ENCODE measurements at places on chromosomes 12 and 14.

- no peak for DNase-seq
Observed at GRCh38 chr12:75471902-75472890, 8.4 kb upstream of the GLIPR1 start.

- no peak for DNase-seq
Observed at GRCh38 chr14:69827560-69827959, 30.5 kb upstream of the SLC10A1 start.

- no peak for DNase-seq
Observed at GRCh38 chr12:63994704-63995103, 150.2 kb downstream of the SRGAP1 start.

DNA sequence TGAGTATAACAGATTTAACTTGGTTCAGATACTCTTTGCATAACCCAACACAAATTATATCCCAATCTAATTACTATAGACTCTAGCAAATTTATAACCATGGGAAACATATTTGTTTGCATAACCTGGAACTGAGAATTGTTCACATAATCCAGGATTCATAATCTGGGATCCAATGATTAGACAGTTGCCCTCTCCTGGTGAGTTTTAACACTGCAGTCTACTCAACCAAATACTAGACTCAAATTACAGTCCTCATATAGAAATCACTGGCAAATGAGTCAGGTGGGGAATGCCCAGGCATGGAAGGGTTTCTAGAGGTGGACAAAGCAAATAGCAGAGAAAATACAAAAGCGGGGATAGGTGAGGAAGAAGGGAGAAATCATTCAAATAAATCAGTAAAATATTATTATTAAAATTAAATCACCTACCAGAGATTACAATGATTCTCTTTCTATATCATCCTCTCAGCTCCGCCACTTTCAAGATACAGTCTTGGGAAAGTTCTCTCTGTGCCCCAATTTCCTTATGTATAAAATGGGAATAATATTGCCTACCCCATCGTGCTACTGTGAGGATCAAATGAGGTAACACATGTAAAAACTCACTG is 9.4 kb downstream of the GCH1 start:
- DNase-seq: no peak

GRCh38 chr14:55267820-55268219 is 3.4 kb upstream of the FBXO34 start:
- no peak for DNase-seq

DNA sequence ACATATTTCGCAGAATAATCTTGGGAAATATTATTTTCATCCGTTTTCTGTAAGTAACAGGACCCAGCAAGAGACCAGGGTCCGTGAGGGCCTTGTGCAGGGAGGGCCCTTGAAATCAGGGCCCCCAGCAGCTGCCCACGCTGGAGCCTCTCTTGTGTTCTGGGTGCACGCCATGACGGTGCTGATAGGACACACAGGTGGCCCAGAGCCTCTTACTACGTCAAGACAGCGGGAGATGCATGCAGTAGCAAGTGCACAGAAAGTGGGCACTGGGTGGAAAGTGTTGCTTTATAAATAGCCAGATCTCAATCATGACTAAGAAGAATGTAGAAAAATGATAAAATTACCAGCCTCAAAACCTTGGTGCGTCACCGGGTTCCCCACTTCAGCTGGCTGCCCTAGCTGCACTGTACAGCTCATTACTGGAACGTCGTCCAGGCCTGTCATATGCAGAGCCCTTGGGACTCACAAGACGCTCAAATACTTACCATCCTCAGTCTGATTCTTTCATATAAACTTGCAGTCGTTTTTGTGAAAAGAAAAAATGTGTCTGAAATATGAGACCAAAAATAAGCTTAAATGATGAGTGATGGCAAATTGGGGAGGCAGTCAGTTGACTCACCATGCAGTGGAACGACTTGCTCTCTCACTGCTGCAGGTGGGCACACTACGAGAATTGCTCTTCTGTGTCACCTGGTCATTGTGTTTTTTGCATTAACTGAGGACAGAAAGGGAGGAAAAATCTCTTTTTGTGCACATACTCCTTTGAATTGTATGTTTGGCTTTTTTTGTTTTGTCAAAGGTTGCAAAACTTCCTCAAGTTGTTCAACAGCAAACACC is 68.2 kb downstream of the DDX51 start:
- DNase-seq: no peak

- DNase-seq: no peak
Observed at GRCh38 chr14:96119947-96120346, 80.8 kb downstream of the C14orf132 start.

GRCh38 chr14:50619569-50620141 is 48.5 kb downstream of the SAV1 start:
- DNase-seq: no peak

DNA sequence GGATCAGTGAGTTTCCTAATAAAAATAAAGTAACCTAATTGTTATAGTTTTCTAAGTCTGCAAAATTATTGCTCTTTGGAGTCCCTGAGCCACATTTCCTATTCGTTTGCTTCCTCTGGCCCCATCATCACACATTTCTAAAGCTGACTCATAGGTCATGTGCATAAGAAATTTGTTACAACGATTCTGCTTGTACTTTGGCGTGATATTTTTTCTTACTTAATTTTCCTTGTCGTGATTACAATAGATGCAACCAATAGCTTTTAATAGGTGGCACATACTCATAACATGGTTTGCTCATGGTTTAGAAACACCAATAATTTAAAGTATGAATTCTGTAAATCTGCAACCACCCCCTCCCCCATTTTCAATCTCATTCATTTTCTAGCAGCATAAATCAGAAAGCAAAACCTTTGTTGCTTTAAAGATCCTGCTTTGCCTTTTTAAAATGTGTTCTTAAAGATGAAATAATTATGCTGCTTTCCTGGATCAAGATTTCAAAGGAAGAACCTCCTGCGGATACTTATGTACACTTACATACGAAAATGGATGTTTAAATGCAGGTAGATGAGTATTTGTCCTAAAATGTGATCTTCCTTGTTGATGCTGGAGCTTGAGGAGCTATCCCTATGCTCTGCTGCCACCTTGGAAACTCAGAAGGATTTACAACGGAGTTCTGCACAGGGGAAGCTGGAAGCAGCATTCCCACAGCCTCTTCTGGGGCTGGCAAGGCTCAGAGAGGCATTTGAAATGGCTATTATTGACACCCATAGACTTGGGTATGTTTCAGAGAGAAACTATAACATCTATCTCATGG is 1.7 kb upstream of the FLRT2 start:
- DNase-seq: no peak

- DNase-seq: peak; percentile 16
Observed at GRCh38 chr14:104137297-104138097, 890 bp upstream of the KIF26A start.

GRCh38 chr12:103100257-103100831 is 142.9 kb downstream of the ASCL1 start:
- no peak for DNase-seq

DNA sequence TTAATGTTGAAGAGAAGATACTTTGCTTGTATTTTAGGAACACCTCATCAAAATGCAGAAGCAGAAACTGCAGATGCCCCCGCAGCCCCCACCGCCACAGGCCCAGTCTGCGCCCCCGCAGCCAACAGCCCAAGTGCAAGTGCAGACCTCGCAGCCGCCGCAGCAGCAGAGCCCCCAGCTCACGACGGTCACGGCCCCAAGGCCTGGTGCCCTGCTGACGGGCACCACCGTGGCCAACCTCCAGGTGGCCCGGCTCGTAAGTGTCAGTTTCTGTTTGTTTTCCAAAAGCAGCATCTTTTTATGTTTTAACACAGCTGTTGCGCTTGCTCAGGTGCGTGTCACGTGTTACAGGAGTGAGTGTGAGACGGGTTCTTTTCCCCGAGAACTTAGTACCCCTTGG is 79.5 kb downstream of the DDX51 start:
- DNase-seq: no peak

- no peak for DNase-seq
Observed at GRCh38 chr12:66189889-66190288, 875 bp downstream of the IRAK3 start.

DNA sequence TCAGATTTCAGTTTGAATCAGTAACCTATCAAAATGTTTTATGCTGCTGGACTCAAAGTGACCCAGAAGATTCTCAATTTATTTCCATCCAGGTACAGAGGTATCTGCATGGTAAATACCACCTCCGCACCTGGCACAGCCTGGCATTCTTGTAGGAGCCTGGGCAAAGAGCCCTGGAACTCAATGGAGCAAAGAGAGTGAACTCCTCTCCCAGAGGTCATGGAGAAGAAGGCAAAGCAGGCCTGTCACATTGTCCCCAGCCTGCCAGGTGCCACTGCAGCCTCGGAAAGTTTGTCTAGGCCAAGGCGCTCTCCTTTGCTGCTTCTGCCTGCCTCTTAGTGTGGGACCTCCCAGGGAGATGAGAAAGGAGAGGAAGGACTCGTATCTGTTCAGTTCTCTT is 319.8 kb downstream of the ZFP36L1 start:
- no peak for DNase-seq

GRCh38 chr14:51929910-51930682 is 59.2 kb upstream of the RTRAF start:
- DNase-seq: no peak

DNA sequence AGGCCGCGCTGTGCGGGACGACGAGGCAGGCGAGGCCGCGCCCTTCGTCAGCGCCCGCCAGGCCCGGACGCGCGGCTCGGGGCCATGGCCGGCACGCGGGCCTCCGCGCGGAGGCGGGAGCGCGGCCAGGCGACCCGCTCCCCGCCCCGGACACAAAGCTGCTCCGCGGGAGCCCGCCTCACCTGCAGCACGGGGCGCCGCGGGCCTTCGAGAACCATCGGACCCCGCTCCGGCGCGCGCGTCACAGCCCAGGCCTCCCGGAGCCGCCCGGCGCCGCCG is 342 bp downstream of the DICER1 start:
- no peak for DNase-seq

GRCh38 chr12:50059440-50060119 is 2.2 kb downstream of the ASIC1 start:
- no peak for DNase-seq

GRCh38 chr14:39500253-39500652 is 68.0 kb upstream of the FBXO33 start:
- DNase-seq: no peak
